ENCODE measurements at places on chromosomes 7 and 10.

- DNase-seq: peak; percentile 55
Measured at GRCh38 chr10:36173364-36173763, 531.3 kb upstream of the FZD8 start.

GRCh38 chr10:132637477-132638129 is 100.0 kb downstream of the INPP5A start:
- DNase-seq: peak; percentile 78

DNA sequence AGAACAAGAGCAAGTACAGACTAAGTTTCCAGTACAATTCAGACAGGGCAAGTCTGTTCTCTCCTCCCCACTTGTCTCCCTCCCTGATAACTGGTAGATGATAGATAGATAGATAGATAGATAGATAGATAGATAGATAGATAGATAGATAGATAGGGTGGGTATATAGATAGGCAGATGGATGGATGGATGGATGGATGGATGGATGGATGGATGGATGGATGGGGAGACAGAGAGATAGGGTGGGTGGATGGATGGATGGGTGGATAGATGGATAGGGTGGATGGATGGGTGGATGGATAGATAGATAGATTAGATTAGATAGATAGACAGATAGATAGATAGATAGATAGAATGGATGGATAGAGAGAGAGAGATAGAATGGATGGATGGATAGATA is 152.8 kb upstream of the MKLN1 start:
- DNase-seq: no peak

DNA sequence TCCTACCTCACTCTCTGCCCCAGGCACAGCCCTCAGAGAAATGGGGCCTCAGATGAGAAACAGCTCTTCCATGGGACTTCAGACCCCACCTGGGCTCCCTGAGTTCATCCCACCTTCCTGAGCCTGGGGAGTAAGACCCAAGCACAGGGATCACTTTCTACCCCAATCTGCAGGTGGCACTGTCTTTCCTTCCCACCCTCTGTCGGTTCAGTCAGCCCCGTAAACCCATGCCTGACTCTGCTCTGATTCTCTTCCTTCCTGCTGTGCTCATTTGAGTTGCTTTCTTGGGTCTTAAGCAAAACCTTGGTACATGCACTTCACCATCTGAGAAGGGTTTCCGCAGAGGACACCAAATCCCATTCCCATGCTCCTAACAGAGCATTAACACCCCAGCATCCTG is 306.4 kb upstream of the CDC14C start:
- no peak for DNase-seq

DNA sequence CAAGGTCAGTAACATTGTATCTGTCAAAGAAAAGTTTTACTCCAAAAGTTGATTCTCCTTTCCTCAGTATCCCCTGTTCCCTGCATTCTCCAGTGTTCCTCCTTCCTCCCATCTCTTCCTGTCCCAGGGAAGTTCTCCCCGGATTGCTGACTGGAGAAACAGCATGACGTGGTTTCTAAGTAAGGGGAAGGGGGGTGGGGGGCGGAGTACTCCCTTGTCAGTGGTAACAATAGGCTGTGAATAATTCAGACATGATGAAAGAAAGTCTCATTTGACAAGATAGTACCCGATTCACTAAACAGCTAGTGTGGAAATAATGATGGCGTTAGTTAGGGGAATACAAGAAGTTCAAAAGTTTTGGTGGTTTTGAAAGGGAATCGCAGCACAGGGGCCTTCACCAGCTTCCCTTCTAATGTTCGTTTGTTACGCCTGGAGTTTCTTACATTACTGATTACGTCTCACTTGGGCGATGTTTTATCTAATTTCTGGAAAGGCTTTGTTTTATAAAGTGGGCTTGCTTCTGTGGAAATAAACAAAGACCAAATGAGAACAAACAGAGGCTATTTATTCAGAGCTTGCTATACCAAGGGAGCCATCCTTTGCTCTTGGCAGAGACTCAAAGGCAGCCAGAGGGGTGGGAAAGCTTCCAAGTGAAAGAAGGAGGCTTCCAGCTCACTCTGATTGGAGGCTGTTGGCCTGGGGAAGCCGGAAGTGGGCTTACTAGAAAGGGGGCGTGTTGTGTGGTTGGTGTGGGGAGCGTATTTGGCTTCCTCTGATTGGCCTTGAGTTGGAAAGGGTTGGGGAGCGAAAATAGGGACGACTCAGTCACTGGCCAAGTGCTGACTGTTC is 453.7 kb downstream of the SDK1 start:
- DNase-seq: peak; percentile 92

GRCh38 chr7:90720984-90721760 is 125.1 kb downstream of the CDK14 start:
- peak; percentile 81 for DNase-seq

GRCh38 chr7:27961255-27961654 is 219.3 kb downstream of the JAZF1 start:
- peak; percentile 64 for DNase-seq

GRCh38 chr7:19899529-19899928 is 126.1 kb upstream of the TMEM196 start:
- peak; percentile 82 for DNase-seq

GRCh38 chr10:74223755-74224529 is 72.9 kb downstream of the ADK start:
- peak; percentile 84 for DNase-seq

- peak; percentile 88 for DNase-seq
Measured at GRCh38 chr10:89861584-89862301, 160.4 kb downstream of the KIF20B start.
